Stimulated activated CD8-positive, alpha-beta memory T cell treated with anti-CD3 and anti-CD28 coated beads, Interleukin-4, amount 100 ng/mL, for 1 hour (primary cell): ENCODE measurements at places on chromosomes 12 and 14.

DNA sequence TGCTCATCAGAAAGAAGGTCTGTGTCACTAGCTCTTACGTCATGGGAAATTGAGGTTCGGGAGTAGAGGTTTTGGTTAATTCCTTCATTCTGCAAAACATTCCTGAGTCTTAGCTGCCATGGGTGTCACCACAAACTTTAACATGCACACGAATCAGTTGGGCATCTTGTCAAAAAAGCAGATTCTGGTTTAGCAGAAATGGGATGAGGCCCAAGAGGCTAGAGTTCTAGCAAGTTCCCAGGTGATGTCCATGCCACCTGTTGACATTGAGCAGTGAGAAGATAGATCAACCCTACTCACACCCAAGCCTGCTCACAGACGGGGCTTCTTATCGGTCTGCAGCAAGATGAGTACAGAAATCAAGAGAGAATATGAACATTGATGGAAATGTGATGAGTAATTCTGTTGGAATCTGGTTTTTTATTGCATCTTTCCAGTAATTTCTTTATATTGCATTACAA lies 11.7 kb upstream of the RIN3 start:
- no peak for DNase-seq

DNA sequence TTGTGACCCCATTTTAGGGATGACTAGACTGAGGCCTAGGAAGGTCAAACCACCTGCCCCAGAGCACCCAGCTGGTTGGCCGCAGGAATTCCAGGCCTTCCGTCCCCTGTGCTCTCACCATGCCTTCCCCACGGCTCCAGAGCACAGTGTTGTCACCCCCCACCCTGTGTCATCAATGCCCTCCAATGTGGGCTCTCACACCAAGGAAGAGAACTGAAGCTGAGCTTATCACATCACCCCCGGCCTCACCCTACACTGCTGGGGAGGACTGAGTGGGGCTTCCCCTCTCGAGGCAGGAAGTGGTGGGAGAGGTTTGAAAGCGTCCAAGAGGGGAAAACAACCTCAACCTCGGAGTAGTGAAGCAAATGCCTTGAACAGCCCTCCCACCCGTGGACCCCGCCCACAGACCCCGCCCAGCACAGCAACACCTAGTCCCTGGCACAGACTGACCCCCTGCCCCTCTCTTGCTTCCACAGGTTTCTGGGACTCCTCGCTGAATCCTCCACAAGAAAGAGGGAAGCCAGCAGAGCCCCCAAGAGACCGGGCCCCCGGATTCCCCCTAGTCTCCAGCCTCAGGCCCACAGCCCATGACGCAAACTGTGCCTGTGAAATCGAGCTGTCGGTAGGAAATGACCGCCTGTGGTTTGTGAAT lies 97.2 kb downstream of the LGMN start:
- peak; percentile 62 for DNase-seq

GRCh38 chr14:94098326-94098992 lies 12.1 kb upstream of the IFI27 start:
- DNase-seq = no peak

DNA sequence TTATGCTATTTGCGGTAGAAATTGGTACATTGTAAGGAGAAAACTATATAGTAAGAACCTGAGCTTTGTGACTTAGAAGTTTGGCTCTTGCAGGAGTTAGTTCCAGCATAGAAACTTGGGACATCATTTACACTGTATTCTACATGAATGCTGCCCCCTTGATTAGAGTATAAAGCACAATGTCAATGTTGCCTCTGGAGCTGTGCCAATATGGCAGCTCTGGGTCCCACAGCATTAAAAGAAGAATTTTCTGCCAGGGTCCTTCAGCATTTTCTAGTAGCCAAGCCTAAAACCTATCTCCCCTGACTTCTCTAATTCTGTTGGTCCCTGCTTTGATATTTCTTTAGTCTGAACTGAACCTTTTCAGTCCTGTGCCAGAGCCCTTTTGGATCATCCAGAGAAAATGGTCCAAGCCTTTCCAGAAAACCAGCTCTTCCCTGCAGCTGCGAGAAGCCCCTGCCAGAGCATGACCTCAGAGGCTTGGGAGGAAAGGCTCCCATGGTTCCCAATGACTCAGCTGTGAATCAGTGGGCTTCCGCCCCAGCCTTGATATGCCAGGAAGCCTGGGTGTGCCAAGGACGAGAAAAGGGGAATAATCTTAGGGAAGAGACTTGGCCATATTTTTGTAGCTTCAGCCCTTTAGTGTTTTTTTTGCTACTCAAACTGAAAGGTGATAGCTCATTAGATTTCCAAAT lies 43.2 kb downstream of the PLEKHG7 start:
- DNase-seq = no peak

DNA sequence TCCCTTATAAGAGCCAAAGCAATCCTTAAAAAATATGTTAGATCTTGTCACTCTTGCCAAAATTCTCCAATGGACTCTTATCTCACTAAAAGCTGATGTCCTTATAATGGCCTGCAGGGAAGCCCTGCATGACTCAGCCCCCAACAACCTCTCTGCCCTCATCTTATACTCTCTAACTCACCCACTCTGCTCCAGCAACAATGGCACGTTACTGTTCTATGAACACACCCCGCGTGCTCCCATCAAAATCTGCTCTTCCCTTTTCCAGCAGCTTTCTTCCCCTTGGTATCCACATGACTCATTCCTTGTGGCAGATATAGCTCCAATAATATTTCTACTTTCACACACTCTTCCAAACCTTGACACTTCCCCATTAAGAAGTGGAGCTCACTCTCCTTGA lies 108.1 kb downstream of the DENND5B start:
- DNase-seq = no peak

DNA sequence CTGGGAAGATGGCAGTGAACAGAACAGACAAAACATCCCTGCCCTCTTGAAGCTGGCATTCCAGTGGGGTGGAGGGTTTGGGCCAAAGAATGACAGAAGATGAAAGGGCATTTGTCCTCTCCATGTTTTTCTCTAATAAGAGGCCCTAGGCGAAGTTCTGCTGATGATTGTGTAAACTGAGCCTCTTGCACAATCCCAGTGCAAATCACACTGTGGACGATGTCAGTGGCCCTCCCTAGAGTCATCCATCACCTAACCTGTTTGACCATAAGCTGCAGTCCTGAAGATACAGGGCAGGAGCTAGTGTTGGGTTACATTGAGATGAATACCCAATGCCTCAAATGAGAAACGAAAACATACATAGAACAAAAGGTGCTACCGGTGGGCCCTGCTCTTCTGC lies 622.4 kb upstream of the TBX3 start:
- DNase-seq = no peak

- DNase-seq = no peak
Observed at GRCh38 chr12:91672130-91672529, 473.5 kb downstream of the BTG1 start.

DNA sequence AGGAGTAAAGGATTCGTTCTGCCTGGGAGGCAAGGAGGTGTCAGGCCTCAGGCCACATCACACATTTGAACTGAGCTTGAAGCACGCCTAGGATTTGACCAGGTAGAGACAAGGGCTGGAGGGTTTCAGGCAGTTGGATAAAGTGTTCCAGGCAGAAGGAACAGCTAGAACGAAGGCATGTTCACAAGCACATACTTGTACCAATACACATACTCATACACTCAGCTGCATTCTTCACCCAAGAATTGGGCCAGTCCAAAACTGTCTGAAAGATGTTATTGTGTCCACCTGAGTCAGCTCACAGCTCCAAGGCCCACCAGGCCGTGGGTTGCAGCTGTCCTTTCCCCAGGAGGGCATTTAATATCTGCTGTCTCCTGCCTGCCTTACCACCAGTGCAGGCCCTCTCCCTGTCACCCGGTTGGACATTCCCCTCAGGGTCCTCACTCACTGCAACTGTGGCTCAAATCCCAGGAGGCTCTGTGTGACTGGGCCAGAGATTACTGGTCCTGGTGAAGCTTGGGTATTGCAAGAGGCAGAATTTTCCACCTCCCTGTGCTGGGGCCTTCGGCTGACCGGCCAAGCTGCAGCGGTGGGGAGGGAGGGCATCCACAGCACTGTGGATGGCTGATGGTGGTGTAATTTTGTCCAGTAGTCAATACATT lies 12.8 kb upstream of the AQP2 start:
- no peak for DNase-seq

DNA sequence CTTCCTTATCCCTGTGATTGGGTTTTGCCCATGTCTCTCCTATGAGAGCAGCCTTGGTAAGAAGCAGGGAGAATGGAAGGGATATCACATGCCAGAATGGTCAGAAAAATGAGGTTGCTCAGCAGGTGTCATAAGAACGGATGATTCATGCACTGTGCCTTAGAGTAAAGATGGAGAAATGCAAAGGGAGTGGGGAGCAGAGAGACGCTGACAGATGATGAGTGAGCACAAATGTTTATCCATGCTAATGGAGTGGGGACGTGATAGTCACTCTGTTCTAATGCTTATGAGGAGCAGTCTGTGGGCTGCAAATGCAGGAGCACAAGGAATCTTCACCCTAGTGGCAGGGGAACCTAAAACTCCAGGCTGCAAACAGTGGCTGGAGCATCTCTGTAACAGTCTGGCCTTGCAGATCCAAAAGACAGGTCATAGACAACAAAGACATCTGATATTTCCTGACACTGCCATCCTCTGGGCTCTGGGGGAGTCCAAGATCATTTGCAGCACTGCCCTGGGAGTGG lies 243.2 kb downstream of the CACNA1C start:
- DNase-seq = no peak

GRCh38 chr14:63308723-63309317 lies 9.9 kb downstream of the GPHB5 start:
- DNase-seq = no peak

DNA sequence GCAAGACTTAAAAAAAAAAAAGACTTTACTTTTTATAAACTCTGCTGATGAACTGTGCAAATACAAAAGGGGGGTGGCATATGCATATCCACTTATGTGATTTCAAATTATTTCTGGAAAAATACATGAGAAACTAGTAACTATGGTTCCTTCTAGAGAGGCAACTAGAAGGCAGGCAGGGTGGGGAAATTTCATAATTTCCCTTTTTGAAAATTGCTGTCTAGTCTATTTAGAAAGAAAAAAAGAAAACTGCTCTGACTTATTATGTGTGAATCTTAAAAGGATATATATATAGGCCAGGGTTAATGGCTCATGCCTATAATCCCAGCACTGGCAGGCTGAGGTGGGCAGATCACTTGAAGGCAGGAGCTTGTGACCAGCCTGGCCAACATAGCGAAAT lies 42.3 kb downstream of the ANAPC7 start:
- no peak for DNase-seq

- no peak for DNase-seq
Observed at GRCh38 chr12:128439796-128440195, 172.8 kb downstream of the TMEM132C start.

DNA sequence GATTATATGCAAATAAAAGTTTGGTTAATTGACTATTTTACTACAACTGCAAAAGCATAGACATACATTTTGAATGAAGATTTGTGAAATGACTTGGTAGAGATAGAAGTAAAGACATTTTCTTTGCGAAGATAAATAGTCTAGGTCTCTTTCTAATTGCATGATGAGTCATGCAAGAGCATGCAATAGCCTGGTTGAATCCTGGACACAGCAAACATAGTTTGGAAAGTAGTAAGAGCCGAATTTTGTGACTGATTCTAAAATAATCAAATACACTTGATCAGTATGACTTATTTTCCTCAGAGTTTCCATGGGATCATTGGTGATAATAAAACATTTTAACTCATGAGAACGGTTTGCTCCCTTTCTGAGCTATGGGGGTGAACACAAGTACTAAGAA lies 27.7 kb upstream of the CAND1 start:
- DNase-seq = no peak

DNA sequence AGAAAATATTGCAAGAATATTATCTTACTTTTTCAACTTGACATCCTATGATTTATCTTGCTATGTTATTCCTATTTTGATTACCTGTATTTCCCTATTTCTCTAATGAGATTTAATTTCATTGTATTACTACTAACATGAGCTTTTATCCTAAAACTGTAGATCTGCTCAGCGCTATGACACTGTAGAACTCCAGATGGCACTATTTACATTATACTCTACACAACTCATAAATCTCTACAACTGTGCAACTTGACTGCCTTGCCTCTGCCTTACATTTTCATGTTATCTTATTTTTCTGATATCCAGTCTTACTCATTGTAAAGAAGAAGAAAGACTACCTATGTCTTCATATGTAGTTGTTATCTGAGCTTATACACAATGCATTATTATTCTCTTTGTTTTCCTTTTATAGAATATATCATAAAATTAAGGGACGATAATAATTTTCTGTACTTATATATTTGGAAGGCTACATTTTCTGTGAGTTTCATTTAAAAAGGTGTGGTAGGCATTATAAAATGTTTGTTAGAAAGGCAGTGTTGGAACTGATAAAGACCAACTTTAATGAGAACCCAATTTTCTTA lies 24.1 kb downstream of the NUP37 start:
- DNase-seq = no peak

DNA sequence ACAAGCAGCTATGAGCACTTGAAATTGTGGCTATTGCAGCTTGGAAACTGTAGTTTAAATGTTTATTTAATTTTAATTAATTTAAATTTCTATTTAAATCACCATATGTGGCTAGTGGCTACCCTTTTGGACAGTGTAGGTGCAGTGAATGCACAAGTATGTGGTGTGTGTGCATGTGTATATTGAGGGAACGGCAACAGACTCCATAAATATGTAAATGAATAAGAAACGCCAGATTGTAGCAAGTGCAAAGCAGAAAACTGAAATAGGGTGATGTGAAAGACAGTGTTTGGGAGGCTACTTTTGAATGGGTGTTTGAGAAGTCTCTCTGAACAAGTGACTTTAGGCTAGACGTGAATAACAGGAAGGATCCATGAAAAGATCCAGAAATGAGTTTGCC lies 32.7 kb upstream of the CCDC196 start:
- no peak for DNase-seq

GRCh38 chr12:122846622-122847515 lies 11.6 kb downstream of the HIP1R start:
- DNase-seq = no peak

DNA sequence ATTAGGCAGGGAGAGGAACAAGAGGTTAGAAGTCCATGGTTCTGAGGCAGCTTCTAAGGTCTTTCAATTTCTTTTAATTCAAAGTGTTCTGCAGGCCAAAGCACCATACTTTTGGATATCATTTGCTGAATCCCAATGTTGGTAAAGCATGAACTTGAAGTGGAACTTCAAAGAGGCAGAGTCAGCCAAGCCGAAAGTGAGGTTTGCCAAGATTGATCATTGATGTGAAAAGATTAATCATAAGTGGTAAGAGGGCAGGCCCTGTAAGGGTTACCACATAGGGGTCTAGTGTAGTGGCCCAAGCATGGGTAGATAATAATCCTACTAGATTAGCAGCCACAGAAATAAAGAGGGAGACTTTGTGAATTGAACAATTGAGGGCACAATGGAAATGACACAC lies 191.7 kb upstream of the DIO2 start:
- DNase-seq = no peak
